RKO (cell line): ENCODE measurements at places on chromosomes 11 and 22.

- no peak for DNase-seq
Measured at GRCh38 chr22:47195484-47196165, 433.2 kb downstream of the TBC1D22A start.

DNA sequence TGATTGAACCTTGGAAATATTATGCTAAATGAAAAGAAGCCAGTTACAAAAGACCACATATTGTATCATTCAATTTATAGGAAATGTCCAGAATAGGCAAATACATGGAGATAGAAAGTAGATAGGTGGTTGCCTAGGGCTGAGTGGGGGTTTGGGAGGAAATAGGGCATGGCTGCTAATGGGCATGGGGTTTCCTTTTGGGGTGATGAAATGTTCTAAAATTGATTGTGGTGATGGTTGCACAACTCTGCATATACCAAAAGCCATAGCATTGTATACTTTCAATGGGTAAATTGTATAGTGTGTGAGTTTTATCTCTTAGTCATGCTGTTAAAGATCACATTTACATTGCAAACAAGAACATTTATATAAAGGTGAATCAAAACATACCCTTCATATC, 48.7 kb downstream of the LDLRAD3 start:
- no peak for DNase-seq

DNA sequence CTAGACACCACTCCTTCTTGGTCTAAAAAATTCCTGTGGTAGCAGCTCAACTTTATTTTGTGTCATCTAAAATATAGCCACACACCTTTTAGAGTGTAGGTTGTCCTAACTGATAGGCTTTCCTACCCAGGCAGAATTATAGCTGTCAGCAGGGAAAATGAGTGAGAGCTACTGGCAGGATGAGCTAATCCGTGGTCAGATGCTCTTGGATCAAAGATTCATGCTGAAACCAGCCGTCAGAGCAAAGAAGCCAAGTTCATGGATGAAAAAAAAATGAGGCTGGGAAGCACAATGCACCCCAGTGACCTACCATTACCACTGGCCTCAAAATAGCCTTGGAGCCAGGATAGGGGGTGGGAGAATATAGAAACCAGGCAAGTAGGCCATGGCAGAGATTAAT, 113.1 kb upstream of the BLID start:
- DNase-seq = no peak

- DNase-seq = no peak
Measured at GRCh38 chr11:10483584-10483983, 28.5 kb downstream of the AMPD3 start.

GRCh38 chr11:69006816-69007215, 6.2 kb downstream of the MRGPRF start:
- DNase-seq = no peak

DNA sequence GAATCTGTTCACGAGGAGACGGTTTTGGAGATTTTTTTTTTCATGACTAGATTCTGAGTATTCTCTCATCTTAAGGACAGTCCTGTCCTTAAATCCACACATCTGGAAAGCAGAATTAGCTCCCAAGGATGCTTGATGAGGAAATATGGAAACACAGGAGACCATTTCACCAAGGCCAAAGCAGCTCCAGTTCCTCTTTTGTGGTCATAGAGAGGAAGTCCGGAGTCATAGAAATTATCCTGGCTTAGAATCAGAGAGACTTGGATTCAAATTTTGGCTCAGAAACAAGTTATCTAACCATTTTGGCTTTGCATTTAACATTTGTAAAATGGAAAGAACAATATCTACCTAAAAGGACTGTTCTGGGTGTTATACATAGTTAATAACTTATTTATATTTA, 7.3 kb upstream of the TEAD1 start:
- DNase-seq = no peak

DNA sequence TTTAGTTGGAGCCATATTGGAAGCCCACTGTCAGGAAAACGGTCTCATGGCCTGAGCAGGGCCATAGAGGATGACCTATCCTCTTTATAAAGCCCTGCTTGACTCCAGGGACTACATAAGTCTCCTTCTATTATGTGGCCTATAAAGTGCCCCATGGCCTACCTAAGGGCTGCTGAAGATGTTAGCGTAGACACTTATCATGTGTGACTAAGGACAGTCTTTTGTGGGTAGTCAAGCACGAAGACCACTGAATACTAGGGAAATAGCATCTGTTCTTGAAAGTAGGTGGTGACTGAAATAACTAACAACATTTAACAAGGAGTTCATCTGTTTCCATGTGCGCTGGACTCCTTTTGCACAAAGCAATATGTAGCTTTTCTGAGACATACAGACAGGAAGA, 117.1 kb downstream of the SWAP70 start:
- no peak for DNase-seq

DNA sequence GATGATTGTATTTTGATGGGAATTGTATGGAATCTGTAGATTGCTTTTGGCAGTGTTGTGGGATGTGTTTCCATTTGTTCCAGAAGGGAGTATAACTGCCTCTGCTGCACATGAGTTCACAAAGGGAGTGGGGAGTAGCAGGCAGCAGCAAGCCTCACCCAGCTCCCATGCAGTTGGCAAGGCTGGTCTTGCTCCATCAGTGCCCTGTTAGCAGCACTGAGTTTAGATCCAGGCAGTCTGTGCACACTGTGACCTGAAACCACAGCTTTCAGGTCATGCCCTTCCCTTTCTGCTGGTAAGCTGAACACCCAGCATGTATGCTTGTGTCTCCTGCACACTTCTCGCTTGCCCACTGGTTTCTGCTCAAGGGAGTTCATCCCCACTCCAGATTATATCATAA, 3.7 kb upstream of the NUCB2 start:
- DNase-seq = no peak

GRCh38 chr22:17964156-17964555, 60.2 kb downstream of the MICAL3 start:
- DNase-seq = no peak

- no peak for DNase-seq
Measured at GRCh38 chr22:42644422-42645340, 4.3 kb upstream of the ATP5MGL start.

DNA sequence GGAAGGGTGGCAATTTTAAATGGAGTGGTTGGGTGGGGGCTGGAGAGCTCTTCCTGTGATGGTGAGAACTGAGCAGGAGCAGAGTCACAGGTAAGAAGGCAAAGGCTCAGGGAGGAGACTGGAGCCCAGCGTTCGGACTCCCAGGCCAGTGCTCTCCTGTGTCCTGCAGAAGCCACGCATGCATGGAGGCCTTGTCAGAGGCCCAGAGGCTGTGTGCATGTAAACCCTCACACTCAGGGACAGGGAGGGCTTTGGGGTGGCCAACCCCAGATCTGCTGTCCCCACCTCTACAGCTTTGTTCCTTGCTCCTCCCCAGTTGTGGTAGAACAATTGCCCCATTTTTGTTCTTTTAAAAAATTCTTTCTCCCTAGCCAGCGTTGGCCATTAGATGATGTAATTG, 130.4 kb upstream of the PARVA start:
- no peak for DNase-seq

- DNase-seq = peak; percentile 49
Measured at GRCh38 chr11:86068138-86068871, 579 bp downstream of the PICALM start.

GRCh38 chr11:131670876-131671275, 300.5 kb downstream of the NTM start:
- no peak for DNase-seq

- no peak for DNase-seq
Measured at GRCh38 chr11:75198278-75198973, 42.1 kb upstream of the TPBGL start.

DNA sequence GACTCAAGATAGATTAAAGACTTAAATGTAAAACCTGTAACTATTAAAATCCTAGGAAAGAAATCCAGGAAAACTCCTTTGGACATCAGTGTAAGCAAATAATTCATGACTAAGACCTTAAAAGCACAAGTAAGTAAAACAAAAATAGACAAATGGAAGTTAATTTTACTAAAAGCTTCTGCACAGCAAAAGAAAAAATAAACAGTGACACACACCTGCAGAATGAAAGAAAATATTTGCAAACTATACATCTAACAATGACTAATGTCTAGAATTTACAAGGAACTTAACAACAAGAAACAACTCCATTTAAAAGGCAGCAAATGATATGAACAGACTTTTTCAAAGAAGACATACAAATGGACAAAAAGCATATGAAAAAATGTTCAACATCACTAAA, 359.1 kb downstream of the LUZP2 start:
- no peak for DNase-seq

DNA sequence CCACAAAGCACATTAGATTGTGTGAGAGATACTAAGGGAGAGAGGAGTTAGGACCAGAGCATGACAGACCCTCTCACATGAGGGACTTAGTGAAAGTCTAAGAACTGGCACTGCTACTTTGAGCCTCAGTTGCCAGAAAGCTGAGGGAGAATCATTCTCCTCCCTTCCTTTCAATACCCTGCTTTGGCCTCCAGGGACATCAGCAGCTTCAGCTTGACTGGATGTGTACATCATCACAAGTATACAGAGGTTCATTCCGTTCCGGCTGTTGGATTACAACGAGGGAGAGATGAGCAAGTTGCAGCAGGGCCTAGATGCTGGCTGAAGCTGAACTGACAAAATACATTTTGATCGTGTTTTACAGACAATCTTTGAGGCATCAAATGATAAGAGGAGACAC, 15.7 kb upstream of the ANO5 start:
- peak; percentile 3 for DNase-seq

- peak; percentile 25 for DNase-seq
Measured at GRCh38 chr22:43945632-43946383, 9.4 kb upstream of the SAMM50 start.
